HS-27A (cell line): ENCODE measurements at places on chromosomes 7 and 10.

- no peak for DNase-seq
Measured at GRCh38 chr10:67696029-67696428, at the start of gene CTNNA3. Gene CTNNA3, minus strand, starts transcription at chr10:67696195.

DNA sequence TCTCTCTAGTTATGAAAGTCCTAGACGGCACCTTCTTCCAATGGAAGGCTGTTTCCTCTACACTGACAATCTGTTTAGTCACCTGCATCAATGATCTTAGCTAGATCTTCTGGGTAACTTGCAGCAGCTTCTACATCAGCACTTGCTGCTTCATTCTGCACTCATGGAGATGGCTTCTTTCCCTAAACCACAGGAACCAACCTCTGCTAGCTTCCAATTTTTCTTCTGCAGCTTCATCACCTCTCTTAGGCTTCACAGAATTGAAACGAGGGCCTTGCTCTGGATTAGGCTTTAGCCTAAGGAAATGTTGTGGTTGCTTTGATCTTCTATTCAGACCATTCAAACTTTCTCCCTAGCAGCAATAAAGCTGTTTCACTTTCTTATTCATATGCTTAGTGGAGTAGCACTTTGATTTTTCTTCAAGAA lies 24.6 kb downstream of the NAMPT start:
- DNase-seq = no peak

- no peak for DNase-seq
Measured at GRCh38 chr10:80144696-80145131, 12.2 kb downstream of the PLAC9 start.

- DNase-seq = no peak
Measured at GRCh38 chr7:88280801-88281200, 25.9 kb downstream of the STEAP4 start.

GRCh38 chr10:62501547-62501946 lies 127.4 kb downstream of the ZNF365 start:
- DNase-seq = no peak

GRCh38 chr7:108146070-108146842 lies 16.1 kb upstream of the LAMB4 start:
- peak; percentile 27 for DNase-seq

DNA sequence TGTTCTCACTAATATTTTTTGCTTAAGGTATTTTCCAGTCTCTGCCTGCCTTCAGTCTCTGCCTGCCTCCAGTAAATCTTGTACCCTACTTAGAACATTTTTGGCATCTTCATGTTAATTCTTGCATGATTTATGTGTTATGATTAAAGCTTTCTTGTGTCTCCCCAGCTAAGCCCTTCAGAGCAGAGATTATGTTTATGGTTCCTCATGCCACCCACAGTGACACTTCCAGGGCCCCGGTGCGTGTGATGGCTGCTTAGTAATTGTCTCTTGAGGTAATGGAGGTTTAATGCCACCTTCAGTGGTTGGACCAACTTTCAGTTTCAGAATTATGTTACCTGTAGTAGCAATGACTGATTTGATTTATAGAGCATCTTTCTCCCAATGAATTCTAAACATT lies 70.6 kb upstream of the MET start:
- DNase-seq = no peak

- no peak for DNase-seq
Measured at GRCh38 chr7:86978808-86979506, 80.5 kb downstream of the ELAPOR2 start.

DNA sequence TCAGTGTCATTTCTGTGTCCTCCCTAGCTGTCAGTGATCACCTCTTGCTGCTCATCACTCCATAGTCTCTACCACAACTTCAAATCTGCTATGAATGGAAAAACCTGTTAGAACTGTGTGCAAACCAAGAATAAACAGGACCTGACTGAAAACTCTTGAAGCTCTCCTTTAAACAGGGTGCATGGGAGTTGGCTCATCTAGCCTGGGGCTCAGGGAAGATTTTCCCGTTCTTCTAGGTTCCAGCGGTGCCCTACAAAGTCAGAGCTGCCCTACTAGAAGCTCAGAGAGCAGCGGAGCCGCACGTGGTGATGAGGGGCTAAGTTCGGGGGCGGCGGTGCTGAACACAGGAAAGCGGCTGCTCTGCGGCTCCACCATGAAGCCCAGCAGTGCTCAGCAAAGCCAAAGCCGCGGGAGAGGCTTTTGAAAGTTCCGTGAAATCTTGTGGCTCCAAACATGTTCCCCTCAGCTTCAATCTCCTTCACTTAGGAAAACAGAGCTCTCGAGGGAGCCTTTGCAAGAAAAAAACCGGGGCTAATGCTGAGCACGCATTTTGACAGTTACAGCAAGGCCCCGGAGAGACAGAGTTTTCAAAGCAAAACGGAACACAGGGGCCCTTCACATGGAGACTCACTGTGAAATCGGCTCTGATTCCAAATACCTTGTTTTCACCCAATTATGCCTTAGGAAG lies 30.5 kb downstream of the RGS10 start:
- no peak for DNase-seq

DNA sequence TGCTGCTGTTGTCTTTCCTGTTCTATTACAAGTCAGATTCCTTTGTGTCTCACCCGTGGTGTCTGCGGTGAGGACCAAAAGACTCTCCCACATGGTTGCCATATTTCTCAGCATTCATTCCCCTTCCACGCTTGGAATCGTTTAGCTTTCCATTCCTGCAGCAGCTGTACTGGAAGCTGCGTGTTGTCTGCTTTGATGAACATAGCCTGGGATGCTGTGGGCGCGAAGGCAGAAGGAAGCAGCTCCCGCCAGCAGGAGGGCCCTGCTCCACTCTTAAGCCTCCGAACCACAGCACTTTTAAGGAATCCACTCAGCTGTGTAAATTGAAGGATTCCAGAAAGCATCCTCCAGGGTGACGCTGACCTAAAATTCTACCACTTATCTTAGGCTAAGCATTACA lies 303.6 kb upstream of the PITRM1 start:
- no peak for DNase-seq

- no peak for DNase-seq
Measured at GRCh38 chr7:87344446-87344845, 1.0 kb upstream of the CROT start.

DNA sequence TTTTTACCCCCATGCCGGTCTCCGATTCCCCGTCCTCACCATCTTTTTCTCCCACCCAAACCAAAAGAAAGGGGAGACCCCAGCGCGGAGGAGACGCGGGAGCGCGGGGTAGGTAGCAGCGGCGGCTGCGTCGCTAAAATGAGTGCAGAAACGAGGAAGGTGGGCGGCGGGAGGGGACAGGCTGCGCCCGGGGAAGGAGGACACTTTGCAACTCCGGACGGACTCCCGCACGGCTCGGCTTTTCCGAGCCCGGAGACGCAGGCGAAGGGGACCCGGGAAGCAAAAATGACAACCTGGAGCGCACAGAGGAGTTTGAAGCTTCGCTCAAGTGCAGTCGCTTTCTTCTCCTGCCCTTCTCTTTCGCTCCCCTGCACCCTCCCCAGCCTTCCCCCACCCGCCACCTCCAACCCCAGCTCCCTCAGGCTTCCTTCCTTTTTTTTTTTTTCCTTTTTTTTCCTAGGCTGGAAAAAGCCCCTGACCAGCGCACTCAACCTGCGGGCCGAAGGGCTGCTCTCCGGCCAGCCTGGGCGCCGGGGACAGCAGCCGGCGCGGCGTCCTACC lies 453 bp downstream of the SFMBT2 start:
- no peak for DNase-seq

DNA sequence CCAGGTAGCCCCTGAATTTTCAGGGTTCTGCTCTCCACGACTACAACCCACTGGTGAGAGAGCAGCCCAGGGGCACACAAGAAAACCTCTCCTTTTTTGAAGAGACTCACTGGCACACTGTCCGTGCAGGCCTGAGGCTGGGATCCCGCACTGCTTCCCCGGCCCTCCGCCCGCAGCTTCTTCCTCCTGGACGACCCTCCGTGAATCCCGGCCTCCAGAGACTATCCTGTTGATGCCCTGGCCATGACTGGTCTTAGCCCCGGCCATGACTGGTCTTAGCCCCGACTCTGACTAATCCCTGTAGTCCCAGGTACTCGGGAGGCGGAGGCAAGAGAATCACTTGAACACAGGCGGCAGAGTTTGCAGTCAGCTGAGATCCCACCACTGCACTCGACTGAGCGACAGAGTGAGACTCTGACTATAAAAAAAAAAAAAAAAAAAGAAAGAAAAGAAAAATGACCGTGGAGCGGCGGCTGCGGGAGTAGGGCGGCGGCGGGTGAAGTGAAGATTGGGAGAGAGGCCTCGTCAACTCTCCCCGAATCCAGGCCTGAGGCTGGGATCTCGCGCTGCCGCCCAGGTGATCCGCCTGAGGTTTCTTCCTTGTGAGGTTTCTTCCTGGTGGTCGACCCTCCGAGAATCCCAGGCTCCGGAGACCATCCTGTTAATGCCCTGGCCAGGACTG lies 196.4 kb downstream of the ZNF716 start:
- no peak for DNase-seq

GRCh38 chr10:10873289-10873688 lies 144.4 kb upstream of the CELF2 start:
- DNase-seq = no peak
